ENCODE measurements at places on chromosomes 3 and 15.

GRCh38 chr3:32154205-32154579 lies 47.8 kb downstream of the GPD1L start:
- no peak for DNase-seq

DNA sequence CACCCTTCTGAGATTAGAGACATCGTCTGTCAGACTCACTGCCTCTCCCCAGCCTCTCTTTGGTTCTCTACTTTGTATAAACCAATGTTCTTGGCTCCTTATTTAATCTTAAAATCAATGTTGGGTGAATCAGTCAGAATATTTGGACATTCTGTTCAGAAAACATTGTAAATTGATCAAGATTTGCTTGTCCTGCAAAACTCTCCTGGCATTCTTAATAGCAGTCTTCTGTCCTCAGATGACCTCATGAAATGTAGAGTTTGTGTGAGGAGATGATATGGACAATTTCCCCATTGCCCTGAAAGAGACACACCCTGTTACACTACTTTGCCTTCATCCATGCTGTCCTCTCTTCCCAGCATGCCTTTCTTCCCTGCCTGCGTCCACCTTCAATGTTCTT lies 33.6 kb downstream of the CD200R1L start:
- DNase-seq: no peak

DNA sequence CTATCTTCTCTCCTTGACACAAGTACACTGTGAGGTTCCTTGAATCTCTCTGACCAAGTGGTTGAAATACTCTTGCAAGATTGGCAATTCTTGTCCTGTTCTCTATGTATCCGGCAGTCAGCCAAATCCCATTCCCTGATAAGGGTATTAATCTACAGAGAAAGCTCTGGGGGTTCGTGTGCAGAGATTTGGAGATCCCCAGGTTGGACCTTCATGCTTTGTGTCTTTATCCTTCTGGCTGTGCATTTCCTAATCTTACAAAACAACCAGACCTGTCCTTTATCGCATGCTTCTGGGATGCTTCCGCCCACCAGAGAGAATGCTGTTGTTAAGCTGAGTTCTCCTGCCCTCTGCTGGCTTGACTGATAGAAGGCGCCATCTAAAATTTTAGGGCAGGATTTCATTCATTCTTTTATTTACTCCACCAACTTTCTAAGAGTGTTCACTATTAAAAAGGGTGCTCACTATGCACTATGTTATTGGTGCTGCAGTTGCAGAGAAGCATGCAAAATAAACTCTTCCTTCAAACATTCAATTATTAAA lies 8.6 kb upstream of the SST start:
- no peak for DNase-seq

- no peak for DNase-seq
Observed at GRCh38 chr3:157070678-157070999, 89.3 kb downstream of the CCNL1 start.

DNA sequence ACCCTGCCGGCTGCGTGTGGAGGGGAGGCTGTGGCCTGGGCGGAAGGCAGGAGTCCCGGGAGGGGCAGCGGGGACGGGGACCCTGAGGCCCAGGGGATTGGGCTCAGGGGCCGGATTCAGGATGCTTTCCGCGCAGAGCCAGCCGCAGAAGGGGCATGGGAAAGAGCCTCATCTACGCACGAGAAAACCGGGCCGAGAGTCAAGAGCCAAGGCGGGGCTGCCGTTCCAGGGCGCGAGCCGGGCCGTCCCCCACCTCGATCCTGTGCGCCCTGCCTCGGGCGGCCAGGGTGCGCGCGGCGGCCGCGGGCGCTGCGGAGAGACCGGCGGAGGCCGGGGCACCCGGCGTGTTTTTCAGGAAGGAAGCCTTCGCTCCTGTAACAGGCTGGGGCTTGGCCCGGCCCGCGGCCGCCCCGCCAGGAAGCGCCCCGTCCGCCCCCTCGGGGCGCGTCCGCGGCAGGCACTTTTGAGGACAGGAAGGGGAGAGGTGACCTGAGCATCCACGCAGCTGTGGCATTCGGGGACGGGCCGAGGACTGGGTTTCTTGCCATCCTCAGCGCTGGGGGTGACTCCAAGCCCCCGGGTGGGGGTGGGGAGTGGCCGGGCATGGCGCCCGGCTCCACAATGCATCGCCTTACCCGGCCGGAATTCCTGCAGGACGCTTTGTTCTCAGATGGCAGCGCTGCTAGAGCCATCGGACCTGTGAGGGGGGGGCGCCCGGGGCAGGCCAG lies 62.3 kb upstream of the GATA2 start:
- DNase-seq: no peak

DNA sequence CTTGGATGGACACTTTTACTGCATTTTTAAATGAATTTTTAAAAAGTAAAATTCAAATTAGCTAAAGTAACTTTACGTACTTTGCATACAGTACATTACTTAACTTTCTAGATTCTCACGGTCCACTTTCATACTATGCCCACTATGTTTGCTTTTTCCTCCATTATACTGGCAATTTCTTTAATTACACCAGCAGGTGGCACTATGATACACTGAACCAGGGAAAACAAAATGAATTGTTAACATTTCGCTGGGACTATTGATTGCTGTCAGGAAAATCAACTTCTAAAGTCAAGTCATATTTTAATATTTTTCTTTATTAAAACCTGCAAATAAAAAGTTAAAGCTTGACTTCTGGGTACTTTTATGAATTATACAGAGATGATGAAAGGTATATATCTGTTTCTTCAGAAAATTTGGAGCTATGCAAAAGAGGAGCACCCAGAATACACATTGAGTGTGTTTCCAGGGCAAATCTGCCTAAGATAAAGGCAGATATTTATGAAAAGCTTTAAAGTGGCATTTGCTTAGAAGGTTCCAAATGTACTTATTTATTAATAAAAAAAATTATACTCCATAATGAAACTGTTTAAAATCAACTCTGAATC lies 21.8 kb upstream of the POU1F1 start:
- DNase-seq: no peak

Data from stimulated activated CD8-positive, alpha-beta memory T cell treated with anti-CD3 and anti-CD28 coated beads, Interleukin-4, amount 100 ng/mL, for 4 hours (primary cell).